Kidney (tissue), 22 donors: ENCODE measurements at places on chromosomes 12 and 14. TPM values are rescaled to one million over a fixed set of nuclear protein-coding genes. Genes with fewer than 3 reads are reported as not detected.

- DNase-seq, result no peak
These were observed 32.9 kb upstream of the SYCP3 start for GRCh38 chr12:101772012-101772775.

DNA sequence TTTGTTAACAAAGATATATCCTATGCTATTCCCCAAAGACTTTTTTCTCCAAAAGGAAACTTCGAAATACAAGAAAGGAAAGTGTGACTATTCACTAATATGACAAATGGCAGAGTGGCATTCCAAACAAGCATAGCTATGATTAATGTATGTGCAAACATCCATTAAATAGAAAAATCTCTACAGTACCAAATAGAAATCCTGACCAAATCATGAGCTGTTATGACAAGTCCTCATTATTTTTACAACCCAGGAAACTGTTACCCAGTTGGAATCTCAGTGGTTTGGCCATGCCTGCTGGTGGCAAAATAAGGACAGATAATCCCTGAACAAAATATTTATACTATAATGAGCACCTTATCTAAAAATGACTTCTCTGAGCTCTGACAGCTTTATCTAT is 202.1 kb downstream of the SEC23A start:
- DNase-seq, result no peak

- no peak for DNase-seq
These were observed 1.6 kb downstream of the SLC48A1 start for GRCh38 chr12:47774663-47775062.

GRCh38 chr12:108833355-108833733 is 24.0 kb downstream of the SSH1 start:
- DNase-seq, result no peak

- no peak for DNase-seq
These were observed 165.4 kb downstream of the NRXN3 start for GRCh38 chr14:78335531-78335930.

Gene PRIMA1
- 1.7 TPM for total RNA-seq

Gene CD4
- 38.1 TPM for total RNA-seq

Gene KRT75
- total RNA-seq, result not detected

Gene C12orf50
- 0.13 TPM for total RNA-seq
